ENCODE measurements at places on chromosomes 2 and 18. TPM values are rescaled to one million over a fixed set of nuclear protein-coding genes. Genes with fewer than 3 reads are reported as not detected.

Gene EDAR
- not detected for total RNA-seq

Gene EML6
- total RNA-seq = under 0.01 TPM

Gene MOCOS
- 6.4 TPM for total RNA-seq

Gene TCF7L1
- total RNA-seq = 1.0 TPM

Gene BCL11A
- total RNA-seq = 0.15 TPM

Gene IL36RN
- total RNA-seq = not detected

Gene MAPRE3
- 1.3 TPM for total RNA-seq

Gene SNORC
- 1.5 TPM for total RNA-seq

Gene CYP1B1
- total RNA-seq = 86.6 TPM

Gene RGPD6
- 5.2 TPM for total RNA-seq

Gene GCG
- not detected for total RNA-seq

Gene MTLN
- 77.5 TPM for total RNA-seq

Gene TMEM247
- total RNA-seq = not detected

Gene GNAL
- 0.34 TPM for total RNA-seq

Gene PSMD1
- 82.1 TPM for total RNA-seq

Gene LIMS1
- total RNA-seq = 52.0 TPM

Gene CACNB4
- total RNA-seq = 0.15 TPM

Gene TNFRSF11A
- 0.30 TPM for total RNA-seq

Gene SLC4A5
- under 0.01 TPM for total RNA-seq

Gene SPP2
- total RNA-seq = not detected

Gene IL1RL2
- total RNA-seq = 0.74 TPM

Gene ABCG5
- not detected for total RNA-seq

Gene ELP2
- 38.7 TPM for total RNA-seq

Gene ASAP2
- total RNA-seq = 17.8 TPM

Gene HOXD13
- total RNA-seq = not detected

Gene RAB31
- total RNA-seq = 9.9 TPM

Gene FSHR
- total RNA-seq = not detected

Gene STEAP3
- 30.8 TPM for total RNA-seq

Gene UPP2
- total RNA-seq = not detected

Gene TRPM8
- total RNA-seq = not detected

Gene ST8SIA3
- not detected for total RNA-seq

Gene RSAD2
- not detected for total RNA-seq

Gene CASP10
- 1.5 TPM for total RNA-seq

Gene RAX
- total RNA-seq = not detected

Gene SRD5A2
- total RNA-seq = not detected

Gene ASPRV1
- 0.34 TPM for total RNA-seq

Gene SCYGR4
- not detected for total RNA-seq

All from bronchus fibroblast of lung (primary cell).